ENCODE measurements at places on chromosomes 7 and 10.

- no peak for DNase-seq
These were observed 89.3 kb upstream of the MACROH2A2 start for GRCh38 chr10:69963178-69963834.

- DNase-seq = peak; percentile 44
These were observed 95.5 kb downstream of the OAT start for GRCh38 chr10:124323111-124323725.

GRCh38 chr10:100890673-100891317 is 22.0 kb upstream of the SLF2 start:
- peak; percentile 98 for DNase-seq

DNA sequence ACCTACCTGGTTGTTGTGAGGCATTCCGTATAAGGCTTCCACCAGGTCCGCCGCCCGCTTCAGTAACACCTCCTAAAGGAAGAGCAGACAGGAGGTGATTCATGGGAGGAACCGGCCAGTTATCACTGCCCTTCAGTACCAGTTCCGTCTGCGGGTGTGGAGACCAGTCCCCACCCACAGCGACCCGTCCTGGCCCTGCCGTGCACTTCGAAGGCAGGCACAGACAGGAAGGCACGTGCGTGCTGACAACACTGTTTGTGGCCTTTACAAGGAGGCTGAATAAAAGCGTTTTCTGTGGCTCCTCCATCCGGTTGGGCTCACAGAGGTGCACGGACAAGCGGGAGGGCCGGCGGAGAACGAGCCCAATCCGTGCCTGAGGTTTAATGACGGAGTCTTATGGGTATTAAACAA is 120.9 kb downstream of the EBF3 start:
- no peak for DNase-seq

- DNase-seq = peak; percentile 70
These were observed 32.8 kb downstream of the NOD1 start for GRCh38 chr7:30445770-30446169.

- DNase-seq = peak; percentile 68
These were observed 32.0 kb upstream of the PLEKHA1 start for GRCh38 chr10:122342293-122343134.

DNA sequence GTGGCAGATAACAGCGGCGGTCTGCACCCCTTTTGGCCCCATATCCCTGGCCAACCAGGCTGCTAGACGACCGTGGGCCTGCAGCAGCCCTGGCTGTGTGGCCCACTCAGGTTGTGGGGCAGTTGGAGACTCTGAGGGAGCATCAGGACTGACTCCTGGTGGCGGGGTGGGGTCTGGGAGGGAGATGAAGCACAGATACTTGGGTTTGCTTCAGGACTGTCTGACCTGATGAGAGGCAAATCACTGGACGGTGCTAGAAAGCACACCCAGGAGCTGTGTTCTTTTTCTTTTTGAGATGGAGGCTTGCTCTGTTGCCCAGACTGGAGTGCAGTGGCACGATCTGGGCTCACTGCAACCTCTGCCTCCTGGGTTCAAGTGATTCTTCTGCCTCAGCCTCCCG is 28.2 kb downstream of the BAMBI start:
- DNase-seq = no peak

GRCh38 chr10:17756557-17757217 is 4.7 kb downstream of the TMEM236 start:
- DNase-seq = peak; percentile 27

DNA sequence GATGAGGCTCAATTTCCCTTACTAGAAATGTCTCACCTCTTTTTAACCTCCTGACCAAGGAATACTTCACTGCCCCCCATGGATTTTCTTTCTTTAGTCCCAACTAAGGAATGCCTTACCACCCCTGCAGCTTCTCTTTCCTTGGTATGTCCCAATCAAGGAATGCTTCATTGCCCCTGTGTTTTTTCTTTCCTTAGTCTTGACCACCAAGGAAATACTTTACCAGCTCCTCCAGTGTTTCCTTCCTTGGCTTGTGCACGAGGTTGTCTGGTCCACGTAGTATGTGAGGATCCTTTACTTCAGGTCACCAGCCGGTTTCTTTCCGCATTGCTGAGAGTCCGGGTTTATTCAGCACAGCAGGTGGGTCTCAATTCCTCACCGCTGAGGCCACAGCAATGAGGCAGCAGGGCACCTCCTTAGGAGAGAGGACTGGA is 59.3 kb downstream of the CYP2C9 start:
- DNase-seq = no peak

Measured in fibroblast of mammary gland (primary cell).